ENCODE measurements at places on chromosomes 13 and 19.

- no peak for DNase-seq
Measured at GRCh38 chr19:32890841-32891240, 21.3 kb upstream of the SLC7A9 start.

GRCh38 chr13:95267662-95268342, 33.4 kb downstream of the ABCC4 start:
- DNase-seq: no peak

DNA sequence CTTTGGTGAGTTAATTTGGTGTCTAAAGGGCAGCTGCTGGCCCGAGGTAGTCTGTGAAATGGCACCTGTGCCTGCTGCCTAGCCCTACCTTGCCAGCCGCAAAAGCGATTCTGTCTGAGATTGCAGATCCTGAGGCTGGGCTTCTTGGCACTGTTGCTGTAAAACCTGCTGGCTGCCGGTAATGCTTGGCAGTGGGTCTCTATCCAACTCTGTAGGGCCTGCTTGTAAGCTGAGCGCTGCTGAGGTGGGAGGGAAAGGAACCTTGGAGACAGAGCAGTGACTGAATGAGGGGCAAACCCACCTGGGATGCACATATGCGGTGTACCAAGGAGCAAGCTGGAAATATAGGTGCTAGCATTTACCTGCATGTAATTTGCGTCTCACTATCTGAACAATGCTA, 11.7 kb downstream of the LCP1 start:
- DNase-seq: no peak

GRCh38 chr13:88257706-88258105, 586.5 kb downstream of the SLITRK5 start:
- no peak for DNase-seq

- no peak for DNase-seq
Measured at GRCh38 chr13:21549633-21550032, 54.3 kb downstream of the MICU2 start.

DNA sequence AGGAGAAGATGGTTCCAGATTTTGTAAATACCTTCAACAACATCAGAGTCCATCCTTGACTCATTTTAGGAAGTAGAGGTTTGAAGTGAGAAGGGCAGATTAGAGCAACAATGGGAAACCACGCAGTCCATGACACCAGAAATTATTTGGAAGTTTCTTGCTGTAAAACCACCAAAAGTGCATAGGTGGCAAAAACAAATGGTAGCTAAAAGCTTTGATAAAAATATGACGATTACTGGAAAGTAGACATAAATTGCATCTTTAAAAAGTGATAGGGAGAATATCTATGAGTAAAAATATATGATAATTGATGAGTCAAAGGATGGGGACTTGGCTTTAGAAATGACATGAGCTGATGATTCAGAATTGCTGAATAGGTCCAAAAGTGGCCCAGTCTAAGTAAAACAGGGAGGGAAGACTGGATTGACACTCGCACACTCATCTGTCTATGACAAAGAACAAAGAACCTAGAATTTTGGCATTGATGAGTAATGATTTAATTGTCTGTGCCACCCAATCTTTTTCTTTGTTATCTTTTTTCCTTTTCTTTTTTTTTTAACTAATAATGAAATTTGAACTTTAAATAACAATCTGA, 472.2 kb downstream of the MYO16 start:
- DNase-seq: no peak

DNA sequence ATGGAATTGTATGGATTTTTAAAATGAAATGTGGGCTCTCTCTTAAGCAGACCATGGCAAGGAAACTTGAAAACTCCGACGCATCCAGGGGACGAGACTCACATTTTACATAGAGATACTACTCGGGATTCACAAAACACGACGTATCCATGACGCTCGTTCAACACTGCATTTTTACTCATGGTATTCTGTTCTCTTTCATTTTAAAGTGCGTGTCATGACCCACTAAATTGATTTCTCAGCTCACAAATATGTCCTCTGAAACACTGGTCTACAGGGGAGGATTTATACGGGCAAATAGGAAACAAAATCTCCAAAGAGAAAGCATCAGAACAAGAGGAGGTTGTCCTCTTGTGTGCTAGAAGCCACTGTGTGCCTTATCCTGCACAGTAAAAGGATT, 523.5 kb downstream of the MYO16 start:
- no peak for DNase-seq

DNA sequence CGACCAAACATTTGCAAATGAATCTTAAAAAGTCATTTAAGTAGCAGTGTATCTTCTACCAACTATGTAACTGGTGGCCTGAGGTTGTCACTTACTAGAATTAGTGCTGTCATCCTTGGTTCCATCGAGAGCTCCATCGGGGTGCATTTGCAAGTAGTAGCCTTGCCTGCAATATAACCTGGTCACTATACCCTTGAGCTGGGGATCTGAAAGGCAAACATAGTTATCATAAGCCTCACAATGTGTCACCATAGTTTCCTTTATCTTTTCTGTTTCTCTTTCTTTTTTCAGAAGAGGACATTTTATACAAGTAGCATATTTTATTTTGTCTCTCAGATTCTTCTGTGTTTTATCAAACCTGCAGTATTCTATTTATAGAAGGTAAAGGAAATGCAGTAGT, 422.6 kb downstream of the ITGBL1 start:
- no peak for DNase-seq

- DNase-seq: no peak
Measured at GRCh38 chr13:45602183-45603170, 13.1 kb downstream of the ERICH6B start.

DNA sequence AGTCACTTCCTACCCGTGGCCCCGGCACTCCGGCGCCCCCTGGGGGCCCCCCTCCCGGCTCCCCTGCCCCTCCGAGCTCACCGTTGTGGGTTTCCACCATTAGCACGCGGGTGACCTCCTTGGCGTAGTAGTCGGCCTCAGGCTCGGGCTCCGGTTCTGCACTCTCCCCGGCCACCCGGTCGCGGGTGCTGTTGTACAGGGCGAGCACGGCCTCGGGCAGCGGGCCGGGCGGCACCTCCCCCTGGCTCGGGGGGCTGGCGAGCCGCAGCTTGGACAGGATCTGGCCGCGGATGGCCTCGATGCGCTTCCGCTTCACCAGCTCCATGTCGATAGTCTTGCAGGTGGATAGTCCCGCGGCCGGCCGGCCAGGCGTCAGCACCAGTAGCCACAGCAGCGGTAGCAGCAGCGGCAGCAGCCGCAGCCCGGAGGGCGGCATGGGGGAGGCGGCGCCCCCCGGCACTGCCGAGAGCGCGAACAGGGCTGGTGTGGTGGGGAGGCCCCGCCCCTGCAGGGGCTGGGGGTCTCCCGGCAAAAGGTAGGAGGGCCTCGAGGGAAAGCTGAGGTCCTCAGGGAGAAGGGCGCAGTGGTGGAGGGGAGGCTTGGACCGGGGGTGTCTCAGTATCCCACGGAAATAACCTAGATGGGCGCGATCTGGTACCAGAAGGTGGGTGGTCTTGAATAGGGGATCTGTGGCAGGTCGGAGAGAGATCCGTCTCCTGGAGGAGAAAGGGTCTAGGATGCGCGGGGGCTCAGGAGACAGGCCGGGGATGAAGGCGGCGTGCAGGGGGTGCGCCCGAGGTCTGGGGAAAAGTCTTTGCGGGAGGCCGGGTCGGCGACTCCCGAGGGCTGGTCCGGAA, 885 bp downstream of the TGFB1 start:
- peak; percentile 75 for DNase-seq

DNA sequence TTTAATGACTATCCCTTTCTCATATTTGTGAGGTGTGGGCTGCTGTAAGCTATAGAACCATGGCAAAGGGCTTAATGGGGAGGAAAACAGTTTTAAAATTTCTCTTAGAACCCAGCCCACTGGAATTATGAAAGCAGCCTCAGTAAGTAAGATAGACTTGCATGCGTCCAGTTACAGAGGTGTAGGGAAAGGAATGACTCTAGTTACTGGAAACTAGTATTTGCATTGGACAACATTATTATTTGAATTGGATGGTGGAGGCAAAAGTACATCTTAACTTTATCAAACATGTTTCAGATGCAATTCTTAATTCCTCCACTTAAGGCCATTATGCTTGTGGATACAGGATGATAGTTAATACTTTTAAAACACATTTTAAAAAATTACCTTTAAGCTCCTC, 292.9 kb downstream of the SPRY2 start:
- DNase-seq: no peak

DNA sequence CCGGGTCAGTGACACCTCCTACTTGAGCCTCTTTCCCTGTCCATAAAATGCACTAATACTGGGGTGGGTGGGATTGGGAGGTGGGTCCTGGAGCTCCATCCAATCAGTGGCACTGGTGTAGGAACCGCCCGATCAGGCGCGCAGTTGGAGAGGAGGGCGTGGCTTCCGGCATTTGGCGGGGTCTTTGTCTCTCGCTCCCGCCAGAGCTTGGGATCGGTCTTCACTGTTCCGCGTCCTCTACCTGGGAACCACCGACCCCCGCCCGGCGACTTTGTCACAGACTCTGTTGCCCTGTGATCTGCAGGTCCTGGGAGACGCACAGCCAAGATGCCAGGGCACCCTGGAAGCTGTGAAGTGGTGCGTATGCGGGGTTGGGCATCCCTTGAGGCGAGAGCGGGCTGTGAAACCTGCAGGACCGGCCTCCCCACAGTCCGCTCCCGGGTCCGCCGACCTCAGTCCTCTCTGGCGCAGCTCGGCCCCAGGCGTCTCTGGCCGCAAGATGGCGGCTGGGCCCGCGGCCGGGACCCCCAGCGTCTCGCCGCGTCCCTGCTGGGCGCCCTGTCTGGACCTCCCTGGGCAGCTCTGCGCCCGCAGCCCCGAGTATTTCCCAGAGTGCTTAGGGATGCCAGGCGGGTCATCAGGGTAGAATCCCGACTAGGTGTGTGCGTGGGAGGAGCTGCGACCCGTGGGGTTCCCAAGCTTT, 41.6 kb upstream of the ZNF730 start:
- no peak for DNase-seq

GRCh38 chr19:7743425-7743841, 3.9 kb downstream of the CD209 start:
- DNase-seq: no peak

GRCh38 chr19:9782338-9782737, 13.8 kb upstream of the ZNF846 start:
- DNase-seq: no peak

- no peak for DNase-seq
Measured at GRCh38 chr13:50236898-50237318, 221.7 kb downstream of the KCNRG start.

- no peak for DNase-seq
Measured at GRCh38 chr13:29159871-29160270, 339.7 kb downstream of the MTUS2 start.

DNA sequence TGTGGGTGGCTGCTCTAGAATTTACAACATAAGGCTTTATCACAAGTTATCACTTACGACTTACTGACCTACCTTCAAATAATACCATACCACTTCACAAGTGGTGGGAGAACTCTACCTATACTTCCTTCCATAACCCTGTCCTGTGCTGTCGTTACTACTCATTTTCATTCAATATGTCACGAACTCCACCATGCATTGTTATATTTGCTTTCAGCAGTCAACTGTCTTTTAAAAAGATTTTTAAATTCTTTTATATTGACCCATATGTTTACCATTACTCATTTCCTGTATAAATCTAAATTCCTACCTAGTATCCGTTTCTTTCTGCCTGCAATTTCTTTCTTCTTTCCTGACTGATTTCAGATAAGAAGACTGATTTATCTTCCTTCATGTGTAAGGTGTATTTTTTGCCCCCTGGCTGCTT, 200.0 kb downstream of the KLF12 start:
- no peak for DNase-seq

DNA sequence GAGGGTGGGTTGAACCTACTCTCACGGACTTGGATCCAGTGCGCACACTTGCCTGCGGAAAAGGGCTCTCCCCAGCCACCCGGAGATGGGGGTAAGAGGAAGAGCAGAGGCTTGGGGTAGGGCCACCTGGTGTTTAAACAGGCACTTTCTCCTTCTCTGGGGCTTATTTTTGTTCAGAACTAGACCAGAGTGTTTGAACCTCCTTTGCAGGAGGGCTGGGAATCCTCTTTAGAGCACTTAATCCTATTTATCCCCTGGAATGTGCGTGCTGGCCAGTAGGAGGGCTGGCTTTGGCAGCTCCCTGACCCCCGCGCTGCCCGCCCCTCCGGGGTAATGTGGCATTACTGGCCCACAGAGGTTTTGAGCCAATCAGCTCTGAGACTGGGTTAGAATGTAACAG, 2.0 kb downstream of the RGS9BP start:
- no peak for DNase-seq

DNA sequence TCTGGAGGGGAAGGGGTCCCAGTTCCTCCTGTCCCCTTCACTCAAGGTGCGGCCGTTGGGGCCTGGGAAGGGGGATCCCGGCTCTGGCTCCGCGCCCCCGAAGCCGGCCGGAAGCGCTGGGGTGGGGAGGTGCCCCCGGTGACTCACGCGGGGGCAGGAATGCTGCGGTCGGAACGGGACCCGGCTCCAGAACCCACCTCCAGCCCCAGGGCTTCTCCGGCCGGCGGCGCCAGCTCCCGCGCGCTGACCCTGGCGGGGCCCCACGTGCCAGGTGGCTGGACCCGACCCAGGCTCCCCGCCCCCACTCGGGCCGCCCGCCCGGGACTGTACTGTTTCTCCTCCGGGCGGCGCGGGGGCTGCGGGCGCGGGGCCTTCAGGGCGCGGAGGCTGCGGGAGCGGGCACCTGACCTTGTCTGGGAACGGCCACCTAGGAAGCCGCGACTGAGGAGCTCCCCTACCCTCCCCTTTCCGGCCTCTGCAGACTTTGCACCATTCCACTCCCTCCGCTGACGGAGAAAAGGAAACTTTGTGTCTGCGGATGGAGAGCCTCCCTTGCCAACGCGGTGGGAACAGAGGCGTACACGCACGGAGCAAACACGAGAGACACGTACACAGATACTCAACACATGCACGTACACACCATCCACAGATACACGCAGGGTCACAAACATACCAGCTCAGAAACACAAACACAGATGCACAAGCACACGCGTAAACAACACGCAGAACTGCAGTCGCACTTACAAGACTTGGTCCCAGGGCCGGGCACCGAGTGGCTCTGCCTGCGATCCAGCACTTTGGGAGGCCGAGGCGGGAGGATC, 7.2 kb downstream of the AXL start:
- no peak for DNase-seq

DNA sequence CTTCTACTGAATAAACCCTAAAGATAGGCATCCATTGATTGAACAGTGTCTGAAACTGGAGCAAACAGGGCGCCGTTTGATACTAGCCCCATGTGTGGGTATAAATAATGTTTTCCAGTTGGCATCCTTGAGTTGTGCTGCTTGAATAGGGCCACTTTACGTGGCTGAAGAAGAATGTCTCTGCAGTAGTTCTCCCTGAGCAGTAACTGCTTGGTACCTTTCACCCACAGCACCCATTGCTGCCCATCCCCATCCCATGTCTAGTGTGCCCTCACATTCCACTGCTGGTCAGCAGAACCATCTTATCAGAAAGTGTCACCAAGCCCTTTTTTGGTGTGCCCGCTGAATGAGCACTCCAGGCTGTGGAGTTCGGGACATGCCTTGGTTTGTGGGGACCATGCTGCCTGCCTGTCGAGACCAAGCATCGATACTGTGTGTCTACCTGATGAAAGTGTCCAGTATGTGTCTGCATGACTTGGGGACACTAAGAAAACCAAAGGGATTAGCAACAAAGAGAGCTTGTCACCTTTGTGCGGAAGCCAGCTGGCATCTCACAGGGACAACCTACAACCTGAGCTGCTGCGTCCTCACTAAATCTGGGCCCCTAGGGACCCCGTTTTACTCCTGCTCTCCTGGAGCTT, 162.0 kb downstream of the TM9SF2 start:
- no peak for DNase-seq

GRCh38 chr13:35765366-35765765, 288.9 kb upstream of the MAB21L1 start:
- no peak for DNase-seq
